Smooth muscle cell of the brain vasculature (primary cell): ENCODE measurements at places on chromosomes 3 and 15.

DNA sequence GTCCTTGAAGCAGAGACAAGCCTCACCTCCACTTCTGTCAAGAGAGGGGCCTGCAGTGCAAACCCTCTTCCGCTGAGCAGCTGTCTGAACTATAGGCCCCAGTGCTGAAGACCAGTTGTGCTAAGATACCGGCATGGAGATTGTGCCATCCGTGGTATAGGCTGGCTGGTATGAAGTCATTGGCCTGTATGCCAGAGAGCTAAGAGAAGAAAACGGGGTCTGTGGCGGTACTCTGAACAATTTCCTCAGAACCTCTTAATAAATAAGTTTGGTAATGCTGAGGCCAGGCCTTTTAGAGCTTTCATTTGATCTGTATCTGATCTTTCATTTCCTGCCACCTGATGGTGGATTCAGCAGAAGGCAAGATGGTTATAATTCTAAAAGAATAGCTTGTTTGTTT lies 123.0 kb downstream of the LRIG1 start:
- no peak for DNase-seq

DNA sequence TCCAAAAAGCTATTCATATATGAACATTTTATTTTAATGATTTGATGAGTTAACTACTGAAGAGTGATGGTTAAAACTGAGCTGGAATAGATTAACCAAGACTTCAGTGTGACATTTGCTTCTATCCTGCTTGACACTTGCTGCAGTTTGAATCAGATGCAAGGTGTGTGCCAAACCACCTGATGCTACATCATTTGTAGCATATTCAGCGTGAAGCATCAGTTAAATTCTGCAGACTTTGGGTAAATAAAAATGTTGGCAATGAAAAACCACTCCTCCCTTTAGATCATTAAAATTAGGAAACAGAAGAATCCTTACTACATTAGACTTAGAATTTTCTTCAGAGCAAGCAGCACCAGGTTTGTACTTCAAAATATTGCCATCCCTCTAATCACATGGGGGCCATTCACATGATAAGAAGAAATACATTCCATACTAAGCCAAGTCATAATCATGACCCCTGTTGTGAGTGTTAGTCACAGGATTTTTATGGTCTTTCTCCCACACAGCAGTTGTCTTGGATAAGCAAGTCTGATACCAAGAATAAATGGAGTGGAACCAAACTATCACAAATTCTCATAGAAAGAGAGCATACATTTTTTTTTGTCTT lies 160.7 kb upstream of the TNIK start:
- DNase-seq: peak; percentile 61

GRCh38 chr3:195251336-195252065 lies 19.5 kb downstream of the XXYLT1 start:
- no peak for DNase-seq

DNA sequence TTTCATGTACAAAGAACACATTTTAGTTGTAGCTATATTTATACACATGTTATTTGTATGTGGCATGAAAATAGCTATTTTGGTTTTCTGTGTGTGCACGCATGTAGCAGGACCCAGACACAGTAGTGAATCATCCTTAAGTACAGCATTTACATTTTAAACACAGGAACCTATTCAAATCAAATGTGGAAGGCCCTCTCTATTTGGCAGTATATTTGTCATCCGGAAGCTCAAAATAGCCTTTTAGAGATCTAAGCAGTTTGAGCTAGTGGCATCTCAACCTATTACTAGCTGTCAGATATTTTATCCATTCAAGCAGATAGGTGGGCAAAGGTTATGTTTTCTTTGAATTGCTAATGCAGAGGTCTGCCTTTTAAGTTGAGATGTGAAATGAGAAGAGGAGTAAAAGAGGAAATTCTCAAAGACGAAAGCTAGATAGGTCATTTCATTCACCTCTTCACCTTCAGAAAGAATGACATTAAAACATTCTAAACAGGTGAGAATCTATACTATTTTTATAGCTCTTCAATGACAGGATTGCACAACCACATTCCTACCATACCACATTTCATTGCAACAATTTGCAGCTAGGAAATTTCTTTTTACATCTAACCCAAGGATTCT lies 46.3 kb upstream of the TIPARP start:
- no peak for DNase-seq

- DNase-seq: no peak
These were observed 1.1 kb downstream of the KCNH8 start for GRCh38 chr3:19149368-19149767.

DNA sequence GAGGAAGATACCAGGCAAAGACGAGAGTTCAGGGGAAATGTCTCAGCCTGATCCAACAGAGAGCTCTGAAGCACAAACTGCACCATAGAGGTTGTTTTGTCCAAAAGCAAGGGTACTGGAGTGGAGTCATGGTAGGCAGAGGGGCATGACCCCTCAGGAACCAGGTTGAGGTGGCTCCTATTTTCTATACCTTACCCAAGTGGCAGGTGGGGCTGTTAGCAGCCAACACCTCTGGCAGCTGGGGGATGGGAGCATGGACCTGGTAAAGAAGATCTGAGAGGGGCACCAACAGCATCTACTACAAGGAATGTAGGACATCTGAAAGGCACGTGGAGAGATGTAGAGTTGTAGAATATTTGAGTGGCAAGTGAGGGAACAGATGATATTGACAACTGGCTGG lies 85.2 kb downstream of the GAP43 start:
- no peak for DNase-seq

GRCh38 chr3:183507551-183507950 lies 48.0 kb downstream of the KLHL6 start:
- DNase-seq: no peak
